ENCODE measurements at places on chromosomes 4 and X.

DNA sequence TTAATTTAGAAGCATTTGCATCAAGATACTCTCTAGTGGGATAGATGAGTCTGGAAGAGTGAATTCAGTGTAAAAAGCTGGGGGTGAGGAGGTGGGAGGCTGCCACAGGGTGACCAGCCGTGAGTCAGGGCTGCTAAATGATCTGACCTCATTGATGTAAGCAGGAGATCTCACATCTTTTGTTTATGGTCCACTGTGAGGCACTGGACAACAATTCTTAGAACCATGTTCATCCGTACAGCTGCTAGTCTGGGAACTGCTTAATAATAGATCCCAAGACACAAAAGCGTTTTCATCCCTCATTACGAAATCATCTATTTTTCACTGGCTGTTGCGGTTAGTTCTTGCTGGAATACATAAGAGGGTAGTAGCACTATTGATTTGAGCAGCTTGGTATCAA is 14.1 kb downstream of the KLF3 start:
- DNase-seq = peak; percentile 88

DNA sequence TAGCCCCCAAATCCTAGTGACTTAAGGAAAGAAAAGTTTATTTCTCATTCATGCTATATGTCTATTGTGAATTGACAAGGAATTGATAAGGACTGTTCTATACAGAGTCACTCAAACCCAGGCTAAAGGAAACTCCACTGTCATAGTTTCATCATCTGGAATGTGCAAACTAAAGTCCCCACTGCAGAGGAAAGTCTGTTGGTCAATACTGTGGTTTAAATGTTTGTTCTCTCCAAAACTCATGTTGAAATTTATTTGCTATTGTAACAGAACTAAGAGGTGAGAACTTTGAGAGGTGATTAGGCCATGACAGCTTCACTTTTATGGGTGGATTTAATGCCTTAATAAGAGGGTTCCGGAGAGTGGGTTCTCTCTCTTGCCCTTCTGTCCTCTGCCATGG is 149.6 kb downstream of the COX18 start:
- DNase-seq = no peak

- DNase-seq = no peak
Observed at GRCh38 chr4:114265342-114265741, 285.9 kb upstream of the ARSJ start.

DNA sequence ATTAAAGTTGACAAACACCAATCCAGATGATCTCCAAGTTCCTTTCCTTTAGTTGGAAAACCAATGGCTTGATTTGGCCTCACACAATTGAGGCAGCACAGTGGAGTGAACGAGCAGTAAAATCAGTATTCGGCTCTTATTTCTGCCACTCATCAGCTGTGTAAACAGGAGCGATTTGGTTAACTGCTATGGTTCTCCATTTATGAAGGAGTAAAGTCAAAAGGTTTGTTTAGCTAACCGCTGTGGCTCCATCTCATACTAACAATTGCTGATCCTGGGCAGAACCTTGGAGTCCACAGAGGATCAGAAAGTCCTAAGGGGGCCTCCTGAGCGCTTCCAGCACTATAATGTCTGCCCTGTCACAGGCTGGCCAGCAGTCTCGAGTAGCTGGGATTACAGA is 54.5 kb upstream of the EXOC1L start:
- DNase-seq = no peak

GRCh38 chr4:124910327-124910726 is 197.8 kb upstream of the ANKRD50 start:
- no peak for DNase-seq

GRCh38 chr4:68872643-68873502 is 57.1 kb downstream of the UGT2B10 start:
- no peak for DNase-seq

GRCh38 chr4:68359508-68359907 is 9.6 kb upstream of the YTHDC1 start:
- no peak for DNase-seq

- DNase-seq = no peak
Observed at GRCh38 chr4:31702326-31702725, 982.2 kb downstream of the PCDH7 start.

DNA sequence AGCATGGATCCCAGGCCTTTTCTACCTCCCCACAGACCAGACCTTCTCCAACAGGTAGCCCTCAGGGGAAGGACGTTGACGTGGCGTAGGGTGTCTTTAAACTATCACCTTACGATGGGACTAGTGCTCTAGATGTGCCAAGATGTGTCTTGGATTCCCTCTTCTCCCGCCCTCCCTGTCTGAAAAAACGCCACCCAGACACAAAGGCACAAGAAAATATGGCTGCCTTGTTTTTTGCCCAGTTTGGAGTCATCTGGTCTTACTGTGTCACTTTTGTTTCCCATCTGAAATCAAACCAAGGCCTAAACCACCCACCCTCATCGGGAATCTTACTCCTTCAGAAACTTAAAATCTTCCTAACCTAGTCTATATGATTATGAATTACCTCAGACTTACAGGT is 235.4 kb downstream of the OR13H1 start:
- DNase-seq = no peak
